ENCODE measurements at places on chromosomes 11 and 22.

DNA sequence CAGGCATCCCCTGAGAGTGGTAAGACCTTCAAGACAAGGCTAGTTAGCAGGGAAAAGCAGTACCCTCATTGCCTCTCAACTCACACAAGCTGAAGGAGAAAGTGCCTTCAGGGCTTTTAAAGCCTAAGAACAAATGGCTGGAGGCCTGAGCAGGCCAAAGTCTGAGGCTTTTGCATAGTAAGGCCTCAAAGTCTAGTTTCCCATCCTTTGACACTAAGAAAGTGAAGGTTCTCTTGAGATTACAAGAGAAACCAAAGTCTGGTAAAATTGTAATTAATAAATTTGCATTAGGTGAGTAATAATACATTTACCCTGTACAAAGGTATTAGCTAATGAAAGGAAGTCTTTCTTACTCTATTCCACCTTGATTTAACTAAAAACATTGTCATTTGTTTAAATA, 47.0 kb upstream of the CCDC89 start:
- no peak for DNase-seq

- DNase-seq: peak; percentile 71
Observed at GRCh38 chr11:30346068-30346688, 23.3 kb downstream of the ARL14EP start.

- DNase-seq: no peak
Observed at GRCh38 chr11:104529906-104530305, 366.0 kb upstream of the PDGFD start.

- DNase-seq: no peak
Observed at GRCh38 chr22:42986115-42986514, 28.8 kb downstream of the PACSIN2 start.

Measured in kidney capillary endothelial cell (primary cell).